Stimulated activated CD8-positive, alpha-beta memory T cell treated with anti-CD3 and anti-CD28 coated beads, Interleukin-4, amount 100 ng/mL, for 1 hour (primary cell): ENCODE measurements at places on chromosomes 7 and 10.

GRCh38 chr10:17415046-17415658, 39.2 kb downstream of the ST8SIA6 start:
- no peak for DNase-seq

DNA sequence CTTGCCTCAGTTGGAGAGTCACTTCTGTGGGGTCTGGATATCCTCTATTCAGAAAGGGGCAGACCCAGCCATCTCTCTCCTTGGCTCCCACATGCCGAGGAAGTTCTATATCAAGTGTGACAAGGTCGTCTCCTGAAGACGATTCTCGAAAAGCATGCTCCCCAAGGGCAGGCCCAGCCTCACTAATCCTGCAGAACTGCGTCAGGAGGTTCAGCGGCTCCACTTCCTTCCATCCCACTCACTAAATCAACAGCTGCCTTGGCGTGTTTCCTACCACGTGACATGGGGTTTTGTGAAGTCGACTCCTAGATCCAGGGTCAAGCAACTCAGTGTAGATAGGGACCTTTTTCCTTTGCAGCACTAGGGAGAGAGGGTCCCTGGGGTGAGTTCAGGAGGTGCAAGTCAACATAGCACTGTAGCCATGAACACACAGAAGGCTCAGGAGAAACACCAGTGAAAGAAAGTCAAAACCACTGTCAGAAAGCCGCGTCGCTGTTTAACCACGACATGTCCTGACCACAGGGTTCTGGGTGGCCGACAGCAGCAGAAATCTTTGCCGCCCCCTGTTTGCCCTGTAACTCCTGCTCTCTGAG, 156.4 kb downstream of the PRPF18 start:
- no peak for DNase-seq

GRCh38 chr7:131688738-131689661, 132.6 kb upstream of the PODXL start:
- DNase-seq, result peak; percentile 28

GRCh38 chr7:105992905-105993304, 29.8 kb downstream of the CDHR3 start:
- no peak for DNase-seq

GRCh38 chr10:132363921-132364593, 32.1 kb downstream of the LRRC27 start:
- DNase-seq, result no peak
